Activated CD4-positive, CD25-positive, alpha-beta regulatory T cell treated with anti-CD3 and anti-CD28 coated beads, Interleukin-2, amount 50 U/mL, for 72 hours (primary cell): ENCODE measurements at places on chromosomes 13 and 19.

DNA sequence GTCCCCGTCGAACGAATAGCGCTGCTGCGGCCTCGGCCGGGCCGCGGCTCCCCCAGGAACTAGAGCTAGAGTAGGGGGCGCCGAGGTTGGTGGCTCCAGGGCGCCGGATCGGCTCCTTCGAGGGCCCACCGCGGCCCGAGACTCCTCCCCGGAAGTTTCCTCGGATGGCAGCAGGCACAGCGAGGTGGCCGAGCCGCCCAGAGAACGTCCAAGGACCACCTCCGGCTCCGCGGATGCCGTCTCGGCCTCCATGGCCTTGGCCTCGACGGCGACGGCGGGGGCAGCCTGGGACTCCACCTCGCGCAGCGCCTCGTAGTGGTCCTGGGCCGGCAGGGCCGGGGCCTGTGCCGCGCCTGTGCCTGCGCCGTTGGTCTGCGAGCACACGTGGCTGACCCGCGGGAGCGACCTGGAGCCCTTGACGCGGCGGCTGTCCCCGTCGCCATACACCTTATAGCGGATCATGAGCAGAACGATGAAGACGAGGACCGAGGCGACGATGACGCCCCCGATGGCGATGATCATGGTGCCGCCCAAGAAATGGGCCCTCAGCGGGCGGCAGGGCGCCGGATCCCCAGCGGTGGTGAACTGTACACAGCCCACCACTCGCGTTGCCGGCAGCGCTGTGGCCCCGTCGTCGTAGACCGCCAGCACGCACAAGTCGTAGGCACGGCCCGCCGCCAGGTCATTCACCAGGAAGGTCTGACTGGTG is 11.8 kb downstream of the IFNL1 start:
- peak; percentile 18 for DNase-seq

DNA sequence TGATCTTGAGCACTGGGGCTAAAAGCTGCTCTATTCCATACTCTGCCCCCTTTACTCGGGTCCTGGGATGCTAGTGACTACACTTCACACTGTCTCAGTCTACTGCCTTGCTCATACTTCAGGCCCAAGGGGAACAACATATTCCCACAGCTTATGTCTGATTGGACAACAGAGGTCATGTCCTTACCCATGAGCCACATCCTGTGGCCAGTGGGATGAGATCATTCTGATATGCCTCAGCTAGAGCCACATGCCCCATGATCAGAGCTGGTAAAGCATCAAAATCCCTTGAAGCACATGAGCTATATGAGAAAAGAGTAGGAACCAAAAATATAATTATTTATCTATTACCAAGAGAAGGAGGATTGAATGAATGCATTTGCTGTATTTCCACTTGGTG is 290.1 kb upstream of the TSHZ3 start:
- no peak for DNase-seq

DNA sequence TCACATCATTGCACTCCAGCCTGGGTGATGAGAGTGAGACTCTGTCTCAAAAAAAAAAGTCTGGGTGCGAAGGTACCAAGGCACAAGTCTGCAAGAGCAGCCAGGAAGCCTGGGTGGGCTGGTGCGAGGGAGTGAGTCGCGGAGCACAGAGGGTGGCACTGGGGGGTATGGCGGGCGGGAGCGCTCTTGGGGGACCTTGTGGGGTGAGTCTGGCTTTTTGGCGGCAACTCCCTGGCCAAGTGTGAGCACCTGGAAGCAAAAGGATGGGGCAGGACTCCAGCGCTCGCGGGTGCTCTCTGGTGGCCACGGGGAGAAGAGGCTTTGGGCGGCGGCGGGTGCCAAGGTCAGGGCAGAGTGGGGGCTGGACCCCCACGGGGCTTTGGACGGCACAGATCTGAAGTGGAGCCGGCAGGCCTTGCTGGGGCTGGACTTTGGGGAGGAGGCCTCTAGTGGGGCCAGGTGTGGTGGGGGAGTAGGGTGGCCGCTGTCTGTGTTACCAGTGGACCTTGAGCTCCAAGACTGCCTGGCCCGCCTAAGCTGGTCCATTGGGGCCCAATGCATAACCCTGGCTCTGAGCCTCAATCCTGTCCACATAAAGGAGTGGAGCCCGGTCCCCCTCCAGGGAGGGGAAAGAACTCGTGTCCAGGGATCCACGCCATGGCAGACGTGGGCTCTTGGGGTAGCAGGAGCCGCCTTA is 1.6 kb downstream of the P2RY11 start:
- peak; percentile 71 for DNase-seq

GRCh38 chr19:16303755-16304154 is 20.9 kb upstream of the KLF2 start:
- DNase-seq, result no peak

GRCh38 chr13:51818781-51819511 is 15.0 kb upstream of the DHRS12 start:
- DNase-seq, result peak; percentile 45

- DNase-seq, result no peak
Observed at GRCh38 chr13:29131881-29132668, 311.9 kb downstream of the MTUS2 start.

- DNase-seq, result no peak
Observed at GRCh38 chr13:32911506-32911905, 104.7 kb upstream of the KL start.

- DNase-seq, result no peak
Observed at GRCh38 chr13:65872448-65872847, 1357.7 kb downstream of the PCDH9 start.

- no peak for DNase-seq
Observed at GRCh38 chr13:77360032-77360685, 33.3 kb upstream of the MYCBP2 start.

GRCh38 chr13:37752146-37752545 is 117.4 kb downstream of the TRPC4 start:
- DNase-seq, result no peak

- no peak for DNase-seq
Observed at GRCh38 chr19:30469774-30470173, 97.6 kb downstream of the ZNF536 start.

- no peak for DNase-seq
Observed at GRCh38 chr13:20354722-20355121, 122.6 kb upstream of the GJB6 start.

DNA sequence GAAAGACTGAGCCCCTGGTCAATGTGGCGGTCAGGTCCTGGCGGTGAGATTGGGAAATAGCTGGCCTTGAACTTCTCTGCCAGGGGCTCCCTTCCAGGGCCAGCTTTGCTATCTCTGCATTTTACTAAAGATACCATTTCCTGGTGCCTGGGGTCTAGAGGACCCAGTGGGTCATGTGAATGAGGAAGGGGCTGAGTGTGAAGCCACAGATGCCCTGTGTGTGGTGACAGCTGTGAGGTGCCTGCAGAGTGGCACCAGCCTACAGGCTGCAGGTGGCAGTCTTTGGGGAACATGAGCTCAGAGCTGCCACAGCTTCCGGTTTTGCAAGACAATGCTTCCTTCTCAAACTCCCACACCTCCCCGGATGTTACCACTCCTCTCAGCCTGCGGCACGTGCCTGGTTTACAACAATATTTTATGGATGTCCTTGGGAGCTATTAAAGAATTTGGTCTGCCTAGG is 5.2 kb upstream of the MLNR start:
- DNase-seq, result no peak
